Effector memory CD4-positive, alpha-beta T cell (primary cell): ENCODE measurements at places on chromosomes 12 and 14.

GRCh38 chr12:1022032-1022970, 31.3 kb downstream of the ERC1 start:
- no peaks in the 10 kb centered on the region for H3K36me3 ChIP-seq
- no peak overlapping the region for H3K27ac ChIP-seq
- H3K4me1 ChIP-seq = no peaks in the 10 kb centered on the region

DNA sequence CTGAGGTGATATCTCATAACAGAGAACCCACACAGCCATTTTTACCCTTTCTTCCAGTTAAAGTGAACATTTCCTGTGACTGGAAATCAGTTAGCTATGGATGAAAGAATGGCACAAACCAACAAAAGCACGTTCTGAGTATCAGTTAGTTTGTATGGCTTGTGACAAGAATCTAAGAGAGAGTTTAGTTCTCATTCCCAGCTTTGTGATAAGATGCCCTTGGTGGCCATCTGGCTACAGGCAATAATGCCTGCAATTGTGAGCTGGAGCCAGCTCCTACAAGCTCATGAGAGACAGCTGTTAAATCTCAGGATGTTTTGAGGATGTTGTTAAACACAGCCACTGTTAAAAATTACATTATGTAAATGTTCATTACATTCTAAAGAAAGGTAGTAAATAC, 122.0 kb upstream of the FRMD6 start:
- no peaks in the 10 kb centered on the region for H3K36me3 ChIP-seq
- no peak overlapping the region for H3K4me3 ChIP-seq

DNA sequence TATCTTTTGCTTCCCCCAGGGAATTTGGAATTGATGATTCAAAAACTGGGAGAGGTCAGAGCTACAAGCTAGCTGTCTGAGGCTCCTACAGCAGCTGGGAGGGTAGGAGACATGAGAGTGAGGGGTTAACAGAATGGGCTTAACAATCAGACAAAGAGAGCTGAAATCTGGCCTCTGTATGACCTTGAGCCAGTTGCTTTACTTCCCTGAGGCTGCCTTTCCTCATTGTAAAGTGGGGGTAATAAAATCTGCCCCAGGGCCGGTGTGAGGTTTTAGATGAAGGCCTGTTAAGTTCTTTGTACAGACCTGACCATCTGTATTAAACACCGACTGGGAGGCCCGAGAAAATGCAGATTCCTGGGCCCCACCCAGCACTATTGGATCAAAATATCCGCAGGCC, 164.3 kb upstream of the NOS1 start:
- DNase-seq = no peak
- no peak overlapping the region for H3K27ac ChIP-seq
- no peaks in the 10 kb centered on the region for H3K36me3 ChIP-seq
- H3K27me3 ChIP-seq = no peaks in the 10 kb centered on the region
- H3K4me1 ChIP-seq = no peaks in the 10 kb centered on the region

DNA sequence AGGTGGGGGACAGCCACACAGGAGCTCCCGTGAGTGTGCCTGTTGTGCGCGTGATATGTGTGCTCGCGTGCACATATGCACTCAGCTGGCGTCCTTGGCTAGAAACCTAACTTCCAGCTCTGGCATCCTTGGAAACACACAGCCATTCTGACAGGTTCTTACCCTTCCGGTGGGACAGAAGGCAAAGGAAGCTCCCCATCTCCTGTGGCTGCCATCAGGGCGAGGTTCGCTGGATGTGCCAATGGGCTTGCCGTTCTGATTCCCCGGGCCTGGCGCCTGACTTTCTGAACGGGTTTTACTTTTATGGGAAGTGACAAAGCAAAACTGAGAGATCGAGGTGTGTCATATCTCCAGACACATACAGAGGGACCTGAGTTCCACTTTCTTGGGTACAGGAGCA, 124.7 kb downstream of the PAPOLA start:
- no peak overlapping the region for H3K4me3 ChIP-seq
- no peaks in the 10 kb centered on the region for H3K36me3 ChIP-seq
- H3K4me1 ChIP-seq = no peaks in the 10 kb centered on the region
- no peak overlapping the region for H3K27ac ChIP-seq
- no peaks in the 10 kb centered on the region for H3K27me3 ChIP-seq

DNA sequence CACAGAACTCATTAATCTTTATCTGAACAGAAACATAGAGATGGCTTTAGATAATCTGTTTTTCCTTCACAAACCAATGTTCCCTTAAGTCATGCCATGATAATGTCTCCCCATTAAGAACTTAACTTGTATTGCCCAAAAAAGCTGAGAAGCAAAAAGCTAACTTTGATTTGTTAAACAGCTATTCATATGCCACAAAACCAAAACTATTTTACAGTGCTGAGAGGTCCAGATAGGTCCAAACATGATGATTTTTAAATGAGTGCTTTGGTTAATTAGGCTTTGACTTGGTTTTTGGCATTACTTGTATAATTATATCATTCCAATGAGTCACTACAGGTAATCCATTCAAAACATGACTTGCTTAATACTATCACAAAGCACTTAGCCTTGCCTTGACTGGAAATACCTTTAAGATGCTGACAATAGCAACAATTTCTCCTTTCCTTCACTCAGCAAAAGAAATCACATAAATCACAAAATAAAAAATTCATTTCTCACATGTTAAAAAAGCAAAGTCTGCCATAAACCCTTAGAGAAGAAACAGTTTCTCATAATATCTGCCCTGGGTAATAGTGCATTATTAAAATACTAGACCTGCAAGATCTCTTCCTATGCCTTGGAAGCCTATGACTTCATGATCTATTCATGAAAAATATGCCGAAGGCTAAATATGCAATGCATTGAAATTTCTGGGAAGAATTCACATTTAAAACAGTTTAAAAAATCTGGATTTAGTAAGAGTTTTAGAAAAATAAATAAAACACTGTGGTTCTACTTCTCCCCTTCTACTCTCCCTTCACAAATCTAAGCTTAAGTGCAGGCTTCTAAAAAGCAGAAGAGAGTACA, 52.0 kb upstream of the SAV1 start:
- no peak overlapping the region for H3K4me3 ChIP-seq
- DNase-seq = no peak
- H3K27ac ChIP-seq = no peak overlapping the region
- H3K36me3 ChIP-seq = peaks cover 13% of the 10 kb centered on the region
- H3K27me3 ChIP-seq = no peaks in the 10 kb centered on the region

GRCh38 chr12:100273782-100274181, 6.8 kb downstream of the SCYL2 start:
- no peak overlapping the region for H3K27ac ChIP-seq
- H3K27me3 ChIP-seq = no peaks in the 10 kb centered on the region
- no peak for DNase-seq

GRCh38 chr12:19217446-19217845, 87.9 kb downstream of the PLEKHA5 start:
- no peaks in the 10 kb centered on the region for H3K27me3 ChIP-seq
- no peak overlapping the region for H3K27ac ChIP-seq
- no peak for DNase-seq
- H3K4me1 ChIP-seq = no peaks in the 10 kb centered on the region
